Activated T-cell treated with anti-CD3 and anti-CD28 coated beads for 48 hours (primary cell): ENCODE measurements at places on chromosomes 5 and 9.

GRCh38 chr9:89486681-89487080, 11.2 kb downstream of the SEMA4D start:
- DNase-seq = no peak

- no peak for DNase-seq
Observed at GRCh38 chr5:57741336-57741735, 258.7 kb upstream of the ACTBL2 start.

- DNase-seq = no peak
Observed at GRCh38 chr9:110141227-110141793, 66.6 kb downstream of the C9orf152 start.

DNA sequence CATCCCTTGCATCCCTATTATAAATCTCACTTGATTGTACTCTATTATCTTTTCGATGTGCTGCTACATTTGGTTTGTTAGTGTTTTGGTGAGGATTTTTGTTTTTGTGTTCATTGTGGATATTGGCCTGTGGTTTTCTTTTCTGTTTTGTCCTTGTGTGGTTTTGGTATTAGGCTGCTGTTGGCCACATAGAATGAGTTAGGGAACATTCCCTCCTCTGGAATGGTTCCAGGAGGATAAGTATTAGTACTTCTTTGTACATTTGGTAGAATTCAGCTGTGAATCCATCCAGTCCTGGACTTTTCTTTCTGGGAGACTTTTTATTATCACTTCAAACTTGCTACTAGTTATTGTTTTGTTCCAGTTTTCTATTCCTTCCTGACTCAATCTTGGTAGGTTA, 287.2 kb downstream of the CWC27 start:
- DNase-seq = no peak

- DNase-seq = no peak
Observed at GRCh38 chr5:128020012-128020411, 63.6 kb upstream of the SLC12A2 start.

GRCh38 chr5:112228667-112229066, 190.4 kb downstream of the EPB41L4A start:
- DNase-seq = no peak

GRCh38 chr5:179699616-179700237, 960 bp downstream of the CANX start:
- peak; percentile 38 for DNase-seq

GRCh38 chr5:73895471-73895870, 269.5 kb downstream of the ARHGEF28 start:
- no peak for DNase-seq

GRCh38 chr9:2023532-2023931, 8.4 kb downstream of the SMARCA2 start:
- no peak for DNase-seq

DNA sequence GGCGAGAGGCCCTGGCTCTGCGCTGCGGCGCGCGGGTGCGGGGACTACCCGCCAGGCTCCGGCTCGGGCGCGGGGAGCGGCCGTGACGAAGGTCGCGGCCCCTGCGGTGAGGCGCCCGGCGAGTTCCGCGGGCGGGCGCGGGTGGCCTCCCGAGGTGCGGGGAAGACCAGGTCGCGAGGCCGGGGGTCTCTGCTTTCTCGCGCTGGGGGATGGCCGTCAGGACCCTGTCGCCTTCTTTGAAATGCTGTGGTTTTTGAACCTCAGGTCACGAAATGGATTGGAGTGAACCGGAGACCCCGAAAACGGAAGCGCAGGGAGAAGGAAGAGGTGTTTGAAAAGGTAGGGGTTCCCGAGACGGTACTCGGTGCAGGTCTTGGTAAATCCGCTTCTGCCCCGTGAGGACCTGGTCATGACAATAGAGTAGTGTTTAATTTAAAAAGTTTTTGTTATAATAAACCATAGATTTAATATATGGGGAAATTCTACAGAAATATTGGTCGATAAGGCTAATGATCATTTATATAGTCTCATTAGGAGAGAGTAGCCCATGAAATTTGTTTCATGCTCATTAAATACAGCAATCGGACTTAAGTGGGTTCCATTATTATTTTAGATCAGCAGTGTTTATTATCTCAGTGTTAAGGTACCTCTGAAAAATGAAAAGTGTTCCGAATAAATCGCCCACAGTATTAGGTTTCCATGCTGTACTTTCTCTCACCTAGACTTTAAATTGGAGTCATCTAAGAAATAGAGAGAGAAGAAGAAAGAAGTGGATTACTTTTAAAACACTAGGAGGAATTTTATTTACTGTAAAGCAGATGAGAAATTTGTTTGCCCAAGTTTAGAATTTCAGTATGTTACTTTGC, 279.0 kb downstream of the AOPEP start:
- no peak for DNase-seq

- DNase-seq = no peak
Observed at GRCh38 chr5:10645146-10645545, 81.3 kb downstream of the ANKRD33B start.

- no peak for DNase-seq
Observed at GRCh38 chr5:126973193-126973592, 57.2 kb downstream of the MARCHF3 start.

DNA sequence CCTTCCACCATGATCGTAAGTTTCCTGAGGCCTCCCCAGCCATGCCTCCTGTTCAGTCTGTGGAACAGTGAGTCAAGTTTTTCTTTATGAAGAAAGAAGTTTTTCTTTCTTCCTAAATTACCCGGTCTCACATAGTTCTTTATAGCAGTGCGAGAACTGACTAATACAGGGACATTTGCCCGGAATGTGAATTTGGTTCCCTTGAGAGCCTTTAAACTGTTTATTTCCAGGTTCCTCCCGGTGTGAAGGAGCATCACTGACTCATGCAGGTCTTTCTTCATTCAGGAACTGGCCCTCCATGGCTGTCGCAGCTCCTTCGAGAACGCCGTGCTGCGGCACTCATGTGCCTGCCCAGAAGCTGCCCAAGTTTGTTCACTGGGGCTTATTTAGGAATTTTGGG, 87.7 kb downstream of the PTCH1 start:
- no peak for DNase-seq

DNA sequence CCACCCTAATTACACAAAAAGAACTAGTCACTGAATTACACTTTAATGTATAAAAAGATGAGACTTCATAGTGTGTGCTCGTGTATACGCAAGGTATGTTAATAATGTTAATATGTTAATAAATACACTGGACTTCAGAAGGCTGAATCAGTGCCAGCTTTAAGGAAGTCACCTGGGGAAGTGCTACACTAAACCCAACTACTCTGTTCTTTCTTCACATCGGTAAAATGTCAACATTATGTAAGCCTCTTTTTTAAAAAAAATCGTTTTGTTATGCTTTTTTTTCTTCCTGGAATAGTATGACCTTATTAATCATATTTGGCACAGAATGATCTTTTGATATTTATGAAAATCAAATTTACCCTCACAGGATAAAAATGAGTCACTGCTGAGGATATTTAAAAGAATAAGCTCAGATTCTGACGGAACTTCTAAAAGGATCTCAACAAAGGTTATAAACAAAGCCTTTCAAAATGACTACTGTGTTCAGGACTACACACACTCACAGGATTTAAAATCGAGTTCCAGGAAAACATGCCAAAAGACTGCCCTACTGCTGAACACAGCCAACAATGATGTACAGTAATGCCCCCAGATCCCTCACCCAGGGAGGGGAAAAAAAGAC, 75.9 kb downstream of the AUH start:
- no peak for DNase-seq

DNA sequence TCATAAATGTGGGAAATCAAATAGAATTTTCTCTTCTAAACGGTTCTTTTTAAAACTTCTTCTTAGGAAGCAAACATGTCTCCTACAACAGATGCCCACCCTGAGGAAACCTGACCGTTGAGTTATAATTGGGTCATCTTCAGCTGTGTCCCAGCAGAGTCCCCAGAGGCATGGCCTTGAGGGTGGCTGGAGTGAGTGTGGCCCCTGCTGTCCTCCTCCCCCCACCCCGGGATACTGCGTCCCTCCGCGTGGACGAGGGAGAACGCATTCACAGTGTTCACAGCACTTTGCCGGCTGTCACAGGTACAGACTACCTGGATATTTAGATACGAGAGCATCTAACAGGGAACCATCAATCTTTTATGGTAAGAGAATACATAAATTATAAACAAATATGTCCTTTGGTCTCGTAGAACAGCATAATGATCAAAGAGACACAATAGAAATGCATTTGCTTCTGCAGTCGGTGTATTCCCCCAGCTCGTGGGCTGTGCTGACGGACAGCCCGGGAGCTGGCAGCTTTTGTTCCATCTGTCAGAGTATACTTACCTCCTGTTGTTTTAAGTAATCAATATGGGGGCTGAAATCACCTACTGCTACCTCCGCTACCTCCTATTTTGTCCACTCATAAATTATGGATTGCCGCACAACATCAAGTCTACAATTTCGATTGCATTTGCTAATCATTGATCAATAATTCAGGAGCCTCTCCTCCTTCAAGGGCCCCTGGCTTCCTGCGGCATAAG, 214.7 kb downstream of the IRX2 start:
- no peak for DNase-seq

DNA sequence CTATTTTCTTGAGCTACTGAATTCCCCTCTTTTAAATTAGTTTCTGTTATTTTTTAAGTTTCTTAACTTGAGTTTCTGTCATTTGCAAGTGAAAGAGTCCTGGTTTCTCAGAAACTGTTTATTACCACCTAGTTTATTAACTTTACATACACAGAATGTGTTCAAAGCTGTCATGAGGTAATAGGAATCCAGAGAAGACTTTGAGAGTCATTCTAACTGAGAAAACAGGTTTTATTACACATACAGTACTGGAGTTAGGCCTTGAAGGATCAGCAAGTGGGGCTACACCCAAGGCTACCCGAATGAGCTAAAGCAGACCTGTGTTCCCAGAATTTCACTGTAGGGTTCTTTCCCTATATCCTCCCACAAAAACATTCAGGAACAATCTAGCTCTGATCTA, 33.1 kb downstream of the FAM114A2 start:
- no peak for DNase-seq

- peak; percentile 81 for DNase-seq
Observed at GRCh38 chr9:127899128-127899943, at the start of gene ST6GALNAC6. Gene ST6GALNAC6 (minus strand): TSS chr9:127899603. CDS start chr9:127897981, 1,622 bp downstream.

- no peak for DNase-seq
Observed at GRCh38 chr9:71620331-71620730, 148.0 kb downstream of the CEMIP2 start.

GRCh38 chr5:53166183-53166495, 56.6 kb upstream of the MOCS2 start:
- no peak for DNase-seq

DNA sequence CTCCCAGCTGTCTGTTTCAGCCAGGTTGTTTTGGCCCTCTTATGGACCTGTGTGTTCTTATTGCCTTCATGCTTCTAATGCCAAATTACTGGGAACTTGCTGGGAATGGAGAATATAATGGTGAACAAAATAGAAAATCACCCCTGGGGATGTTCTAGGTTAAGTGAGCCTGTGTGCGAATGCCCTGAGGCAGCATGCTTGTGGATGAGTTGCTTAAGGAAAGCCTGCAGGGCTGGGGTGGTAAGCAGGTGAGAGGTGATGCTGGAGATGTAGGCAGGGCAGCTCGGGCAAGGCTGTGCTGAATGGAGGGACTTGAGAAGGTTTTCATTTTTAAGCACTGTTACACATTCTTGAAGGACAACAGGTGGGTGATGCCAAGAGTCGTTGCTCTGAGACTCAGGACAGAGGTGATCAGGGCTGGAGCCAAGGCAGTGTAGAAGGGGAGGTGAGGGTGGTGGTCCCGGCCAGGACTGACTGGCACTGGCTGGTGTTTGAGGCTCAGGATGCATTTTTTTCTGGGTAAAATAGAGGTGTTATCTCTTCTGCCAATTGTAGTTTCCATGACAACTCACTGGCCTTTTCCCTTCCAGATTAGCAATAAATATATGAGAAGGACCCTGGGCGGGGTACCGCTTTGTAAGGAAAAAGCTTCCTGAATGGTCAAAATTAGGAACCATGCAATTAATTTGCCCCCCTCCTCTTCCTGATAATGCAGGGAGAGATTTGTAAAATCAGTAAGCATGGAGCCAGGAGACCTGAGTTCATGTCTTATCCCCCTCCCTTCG, 342.8 kb downstream of the ICE1 start:
- no peak for DNase-seq

DNA sequence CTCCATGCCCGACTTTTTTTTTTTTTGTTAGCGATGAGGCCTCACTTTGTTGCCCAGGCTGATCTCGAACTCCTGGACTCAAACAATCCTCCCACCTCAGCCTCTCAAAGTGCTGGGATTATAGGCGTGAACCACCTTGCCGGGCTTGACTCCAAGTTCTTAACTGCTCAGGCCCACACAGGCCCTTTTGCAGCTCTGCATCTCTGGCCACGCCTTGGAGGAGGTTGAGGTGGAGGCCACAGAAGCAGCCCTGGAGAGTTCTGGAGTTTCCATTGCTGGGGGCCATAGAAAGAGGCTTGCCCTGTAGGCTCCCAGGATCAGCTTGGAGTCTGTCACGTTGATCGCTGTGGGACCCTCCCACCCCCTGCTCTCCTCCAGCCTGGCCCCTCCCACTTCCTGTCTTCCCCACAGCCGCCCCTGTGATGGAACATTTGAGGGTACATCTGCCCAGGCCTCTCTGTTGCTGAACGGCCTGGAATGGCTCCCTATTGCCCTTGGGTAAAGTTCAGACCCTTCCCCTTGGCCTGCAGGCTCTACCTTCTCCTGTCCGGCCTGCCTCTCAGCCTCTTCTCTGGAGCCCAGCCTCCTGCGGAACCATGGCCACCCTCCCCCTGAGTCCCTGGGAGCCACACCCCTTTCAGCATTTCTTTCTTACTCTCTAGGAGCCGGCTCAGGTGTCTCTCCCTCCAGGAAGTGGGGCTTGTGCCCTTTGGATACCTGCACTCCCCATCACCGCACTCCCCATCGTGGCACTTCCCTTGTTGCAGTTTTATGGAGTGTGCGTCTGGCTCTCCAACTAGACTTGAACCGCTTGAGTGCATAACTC, 30.4 kb upstream of the IER5L start:
- peak; percentile 51 for DNase-seq

- no peak for DNase-seq
Observed at GRCh38 chr9:7033076-7034045, 275.6 kb downstream of the KDM4C start.

- DNase-seq = no peak
Observed at GRCh38 chr5:128538250-128539037, 399 bp upstream of the FBN2 start.

- DNase-seq = peak; percentile 1
Observed at GRCh38 chr5:107476783-107477182, 194.0 kb downstream of the EFNA5 start.

- DNase-seq = no peak
Observed at GRCh38 chr5:78526049-78526525, 122.5 kb downstream of the LHFPL2 start.

DNA sequence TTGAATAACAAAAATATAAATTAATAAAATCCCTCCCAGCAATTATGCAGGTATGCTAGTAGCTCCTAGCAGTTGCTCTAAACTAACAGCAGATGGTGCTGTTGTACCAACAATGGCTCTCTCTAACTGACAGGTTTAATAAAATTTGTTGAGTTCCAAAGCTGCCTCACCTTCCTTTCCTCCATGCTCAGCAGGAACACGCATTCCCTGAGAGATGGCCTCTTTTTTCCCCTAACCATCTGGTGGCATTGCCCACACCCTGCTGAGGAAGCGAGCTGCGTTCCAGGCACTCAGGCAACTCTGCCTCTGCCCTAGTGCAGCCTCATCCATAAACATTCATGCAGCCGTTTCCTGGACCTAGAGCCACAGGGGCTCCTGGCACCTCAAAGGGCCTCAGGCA, 106.2 kb downstream of the KLHL3 start:
- DNase-seq = no peak
